ENCODE measurements at places on chromosomes 1 and 21. TPM values are rescaled to one million over a fixed set of nuclear protein-coding genes. Genes with fewer than 3 reads are reported as not detected.

The CTSS gene
- total RNA-seq, result 2.5 TPM

The RNF220 gene
- total RNA-seq, result 123 TPM

The NHLH1 gene
- not detected for total RNA-seq

DNA sequence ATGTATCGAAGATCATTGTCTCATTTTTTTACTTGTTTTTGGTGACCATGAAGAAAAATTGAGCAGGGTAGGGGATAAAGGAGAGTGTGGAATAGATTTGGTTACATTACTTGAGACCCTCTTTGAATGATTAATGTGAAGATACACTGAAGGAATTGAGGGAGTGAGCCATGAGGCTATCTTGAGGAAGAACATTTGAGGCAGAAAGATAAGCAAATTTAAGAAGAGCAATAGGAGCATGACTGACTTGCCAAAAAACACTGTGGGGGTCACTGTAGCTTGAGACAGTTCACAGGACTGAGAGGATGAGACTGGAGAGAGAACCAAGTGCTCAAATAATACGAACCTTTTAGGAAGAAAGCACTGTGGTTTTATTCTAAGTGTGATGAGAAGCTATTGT is 43.1 kb upstream of the PTPRC start:
- no peak for DNase-seq

- DNase-seq, result peak; percentile 82
Observed at GRCh38 chr1:153610334-153610733, 2.6 kb downstream of the S100A16 start.

DNA sequence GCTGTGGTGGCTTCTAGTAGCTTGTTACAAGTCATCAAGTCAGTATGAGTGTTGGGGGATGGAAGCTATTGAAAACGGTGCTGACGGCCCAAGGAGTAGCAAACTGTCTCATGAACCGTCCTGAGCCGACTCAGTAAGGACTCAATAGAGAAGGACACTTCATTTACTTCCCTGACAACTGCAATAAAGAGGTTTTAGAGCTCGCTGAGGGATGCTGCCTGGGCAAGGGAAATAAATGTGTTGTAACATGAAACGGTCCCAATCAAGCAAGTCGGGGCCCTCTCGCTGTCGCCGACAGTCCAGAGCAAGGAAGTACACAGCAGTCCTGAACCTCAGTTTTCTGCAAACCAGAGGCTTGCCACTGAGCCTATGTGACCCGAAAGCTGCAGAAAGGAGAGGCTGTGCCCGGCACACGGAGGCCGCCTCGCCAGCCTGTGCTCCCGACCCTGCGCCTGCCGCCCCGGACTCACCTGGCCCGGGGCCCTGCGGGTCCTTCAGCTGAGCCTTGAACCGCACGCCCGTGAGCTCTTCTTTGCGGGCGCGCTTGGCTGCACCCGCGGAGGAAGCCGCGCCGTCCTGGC is 423 bp downstream of the URB1 start:
- peak; percentile 51 for DNase-seq
